ENCODE measurements at places on chromosomes 2 and 18. TPM values are rescaled to one million over a fixed set of nuclear protein-coding genes. Genes with fewer than 3 reads are reported as not detected.

- no peak for DNase-seq
These were observed 38.1 kb upstream of the DAPL1 start for GRCh38 chr2:158756976-158757375.

DNA sequence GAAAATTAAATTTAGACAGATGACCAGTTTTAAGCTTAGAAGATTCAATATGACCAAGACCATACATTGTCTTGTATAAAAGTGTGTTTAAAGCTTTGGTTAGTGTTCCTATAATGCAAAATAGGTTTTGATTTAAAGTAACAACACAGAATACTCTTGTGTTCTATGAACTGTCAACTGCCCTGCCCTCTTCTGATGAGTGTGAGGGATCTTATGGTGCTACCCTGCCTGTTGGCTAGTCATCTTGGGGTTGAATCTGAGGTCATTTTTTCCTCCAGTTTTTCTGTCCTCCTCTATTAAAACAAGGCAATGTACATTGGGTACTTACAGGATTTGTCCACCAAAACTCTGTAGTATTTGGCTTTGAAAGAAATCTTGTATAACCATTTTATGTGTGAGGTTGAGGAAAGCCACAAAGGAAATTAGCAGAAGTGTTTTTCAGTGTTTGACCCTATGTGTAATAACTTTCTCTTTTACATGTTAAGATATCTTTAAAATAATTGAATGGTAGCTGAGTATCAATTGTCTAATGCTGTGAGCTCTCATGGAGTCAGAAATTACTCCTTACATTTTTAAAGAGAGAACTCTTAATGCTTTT is 129.1 kb downstream of the SPTBN1 start:
- no peak for DNase-seq

The FAM117B gene
- 7.1 TPM for total RNA-seq

- no peak for DNase-seq
These were observed 494.5 kb upstream of the MAP2 start for GRCh38 chr2:208929139-208929864.

The ADRA2B gene
- total RNA-seq = 2.0 TPM
